Substantia nigra (tissue), 51 donors: ENCODE measurements at places on chromosomes 7 and 10.

DNA sequence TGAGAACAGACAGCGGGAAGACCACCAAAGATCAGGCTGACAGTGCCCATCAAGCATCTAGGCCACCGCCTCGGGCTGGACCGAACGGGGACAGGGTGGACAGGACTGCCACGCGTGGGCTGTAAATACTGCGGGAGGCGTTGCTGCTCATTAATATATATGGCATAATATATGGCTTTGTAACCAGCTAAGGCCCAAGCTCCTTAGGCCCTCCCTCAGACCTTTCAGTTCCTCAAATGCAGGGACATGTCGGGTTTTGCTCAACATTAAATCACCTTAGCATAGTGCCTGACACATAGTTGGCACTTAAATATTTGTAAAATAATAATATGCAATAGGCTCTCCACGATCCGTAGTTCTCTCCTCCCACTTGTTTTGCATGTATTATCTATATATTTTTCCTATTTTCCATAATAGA is 402 bp upstream of the TMEM168 start:
- DNase-seq = no peak

- DNase-seq = no peak
Observed at GRCh38 chr10:69319841-69320316, 41.6 kb downstream of the HK1 start.

- DNase-seq = no peak
Observed at GRCh38 chr7:155124706-155125105, 54.6 kb downstream of the HTR5A start.

DNA sequence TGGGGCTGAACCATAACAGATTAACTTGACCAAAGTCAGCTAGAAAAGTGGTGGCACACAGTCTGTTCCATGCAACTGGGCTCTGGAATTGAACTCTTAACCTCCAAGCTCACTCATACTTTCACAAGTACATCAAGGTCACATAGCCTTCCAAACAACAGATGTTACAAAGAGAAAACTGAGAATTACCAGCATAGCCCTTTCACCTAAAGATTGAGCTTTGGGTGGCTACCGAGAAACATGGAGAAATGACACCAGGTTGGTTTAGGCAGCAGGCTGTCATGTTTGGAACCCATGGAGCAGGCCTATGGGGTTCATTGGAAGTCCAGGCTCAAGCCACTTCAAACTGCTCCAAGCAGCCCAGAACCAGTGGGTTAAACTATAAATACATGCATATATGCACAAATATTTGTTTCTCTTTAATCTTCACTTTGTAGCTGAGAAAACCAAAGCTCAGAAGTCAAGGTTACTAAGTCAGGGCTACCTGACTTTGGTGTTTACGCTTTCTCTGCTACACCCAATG is 59.1 kb downstream of the MALSU1 start:
- DNase-seq = no peak

DNA sequence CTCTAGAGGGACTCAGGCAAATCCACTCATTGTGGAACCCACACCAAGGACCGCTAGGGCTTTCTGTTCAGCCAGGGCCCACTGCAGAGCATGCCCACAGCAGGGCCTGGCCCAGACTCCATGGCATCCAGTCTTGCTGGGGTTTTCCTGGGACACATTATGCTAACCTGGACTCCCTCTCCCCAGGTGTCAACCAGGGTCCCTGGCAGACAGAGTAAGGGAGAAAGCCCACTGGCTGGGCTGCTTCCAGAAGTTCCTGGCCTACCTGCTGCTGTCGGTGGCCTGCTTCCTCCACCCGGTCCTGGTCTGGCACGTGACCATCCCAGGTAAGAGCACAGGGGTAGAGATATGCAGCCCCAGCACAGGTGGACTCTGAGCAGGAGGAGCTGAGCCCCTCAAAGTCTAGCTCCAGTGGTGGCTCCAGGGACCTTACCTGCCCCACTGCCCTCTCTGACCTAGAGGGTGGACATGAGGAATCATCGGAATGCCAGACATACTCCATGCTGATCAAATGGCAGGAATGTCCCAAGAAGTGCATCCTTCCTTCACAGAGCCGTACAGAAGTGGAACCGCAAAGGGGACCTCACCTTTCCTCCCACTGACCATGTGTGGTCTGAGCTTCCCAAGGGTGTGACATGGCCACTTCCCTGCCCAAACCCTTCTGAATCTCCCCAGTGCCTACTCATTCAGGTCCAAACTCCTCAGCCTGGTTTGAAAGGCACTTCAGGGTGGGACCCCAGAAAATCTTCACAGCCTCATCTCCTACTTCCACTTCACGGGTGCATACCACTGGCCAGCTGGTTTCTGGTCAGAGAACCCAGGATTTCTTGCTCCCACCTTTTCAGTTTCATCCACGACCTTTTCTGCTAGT is 22.5 kb downstream of the TMEM72 start:
- DNase-seq = no peak

- no peak for DNase-seq
Observed at GRCh38 chr7:158766570-158767281, 62.1 kb upstream of the NCAPG2 start.

DNA sequence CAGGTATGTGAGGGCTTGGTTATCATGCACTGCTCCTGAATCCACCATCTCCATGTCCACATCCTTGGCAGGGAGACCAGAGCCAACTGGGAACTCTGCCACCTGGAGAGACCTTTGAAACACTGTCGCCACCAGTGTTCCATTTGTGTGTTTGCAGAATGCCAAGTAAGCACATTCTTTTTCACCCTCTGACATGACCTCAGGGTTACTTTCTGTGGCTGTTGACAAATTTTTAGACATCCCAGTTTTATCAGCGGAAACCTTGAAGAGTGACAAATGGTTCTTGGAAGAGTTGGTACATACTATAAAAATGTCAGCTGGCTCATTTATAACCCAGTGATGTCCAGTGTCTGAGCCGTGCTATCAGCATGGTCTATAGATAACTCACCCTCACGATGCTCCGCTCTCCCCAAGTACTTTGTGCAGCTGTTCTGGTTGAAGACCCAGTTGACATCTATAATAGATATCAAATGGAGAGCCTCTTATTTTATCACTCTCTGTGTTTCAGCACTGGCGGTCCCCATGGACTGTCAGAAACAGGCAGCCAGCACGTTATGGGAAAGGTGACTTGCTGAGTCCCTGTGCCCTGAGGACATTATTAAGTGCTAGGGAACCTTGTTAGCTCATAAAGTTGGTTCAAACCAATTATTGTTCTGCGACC is 563.1 kb upstream of the GALNT17 start:
- no peak for DNase-seq

- DNase-seq = no peak
Observed at GRCh38 chr10:89302625-89303024, 779 bp downstream of the IFIT2 start.

GRCh38 chr10:15188603-15189002 is 20.1 kb upstream of the NMT2 start:
- no peak for DNase-seq

DNA sequence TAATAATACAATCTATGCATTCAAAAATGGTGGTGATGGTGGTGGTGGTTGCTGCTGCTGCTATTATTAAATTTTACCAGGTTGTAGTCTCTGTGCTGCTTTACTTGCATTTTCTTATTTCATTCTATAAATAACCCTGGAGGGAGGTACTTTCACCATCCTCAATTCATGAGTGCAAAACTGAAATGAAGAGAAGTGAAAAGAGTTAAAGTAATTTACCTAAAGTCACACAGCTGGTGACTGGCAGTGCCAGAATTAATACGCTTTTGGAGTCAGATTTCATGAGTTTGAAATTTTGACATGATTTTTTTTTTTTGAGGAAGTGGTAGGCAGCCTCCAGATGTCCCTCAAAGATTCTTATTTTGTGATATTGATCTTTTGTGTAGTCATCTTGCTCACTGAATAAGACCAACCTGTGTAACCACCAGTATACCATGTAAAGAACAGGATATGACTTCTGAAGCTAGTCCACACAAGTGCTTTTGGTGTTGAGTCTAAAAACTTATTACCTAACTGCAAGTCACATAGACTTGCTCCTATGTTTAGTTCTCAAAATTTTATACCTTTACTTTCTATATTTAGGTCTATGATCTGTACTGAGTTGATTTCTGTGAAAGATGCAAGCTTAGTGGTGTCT is 218.8 kb downstream of the ZWINT start:
- no peak for DNase-seq

DNA sequence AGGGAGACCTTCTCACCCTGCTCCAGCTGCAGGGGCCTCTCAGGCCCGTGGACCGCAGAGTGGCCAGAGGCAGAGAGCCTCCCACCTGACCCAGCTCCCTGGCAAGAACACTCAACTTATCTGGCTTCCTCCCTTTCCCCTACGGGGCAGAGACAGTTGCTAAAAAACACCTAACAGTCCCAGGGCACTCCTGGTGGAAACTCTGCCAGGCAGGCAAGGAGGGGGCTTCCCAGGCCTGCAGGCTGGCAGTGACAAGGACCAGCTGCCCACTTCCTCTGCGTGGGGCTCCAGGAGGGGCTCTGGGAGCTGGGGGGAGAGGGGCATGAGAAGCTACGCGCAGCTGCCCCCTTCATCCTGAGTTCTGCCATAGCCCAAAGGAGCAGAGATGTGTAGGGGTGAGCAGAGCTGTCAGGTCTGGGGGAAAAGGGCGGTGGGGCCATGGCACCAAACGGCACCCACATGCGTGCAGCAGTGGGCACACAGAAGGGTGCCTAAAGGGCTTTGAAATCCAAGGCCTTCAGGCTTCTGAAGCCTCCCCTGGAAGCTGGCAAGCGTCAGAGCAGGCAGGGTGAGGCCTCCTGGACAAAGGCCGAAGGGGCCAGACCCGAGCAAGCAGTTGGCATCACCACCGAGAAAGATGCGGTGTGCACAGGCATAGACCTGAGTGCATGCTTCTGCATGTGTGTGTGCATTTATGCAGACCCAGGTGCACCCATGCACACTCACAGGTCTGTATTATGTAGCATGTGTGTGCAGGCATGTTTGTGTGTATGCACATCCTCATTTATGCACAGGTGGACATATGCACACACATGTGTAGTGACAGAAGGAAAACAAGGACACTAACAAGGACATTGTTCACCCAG is 14.4 kb downstream of the SPOCK2 start:
- no peak for DNase-seq
